ENCODE measurements at places on chromosomes 12 and 14.
A peak's percentile ranks its signal among the peaks of the same experiment; 100 is the strongest.

- no peak for DNase-seq
Measured at GRCh38 chr12:70756118-70756517, 118.9 kb upstream of the PTPRB start.

DNA sequence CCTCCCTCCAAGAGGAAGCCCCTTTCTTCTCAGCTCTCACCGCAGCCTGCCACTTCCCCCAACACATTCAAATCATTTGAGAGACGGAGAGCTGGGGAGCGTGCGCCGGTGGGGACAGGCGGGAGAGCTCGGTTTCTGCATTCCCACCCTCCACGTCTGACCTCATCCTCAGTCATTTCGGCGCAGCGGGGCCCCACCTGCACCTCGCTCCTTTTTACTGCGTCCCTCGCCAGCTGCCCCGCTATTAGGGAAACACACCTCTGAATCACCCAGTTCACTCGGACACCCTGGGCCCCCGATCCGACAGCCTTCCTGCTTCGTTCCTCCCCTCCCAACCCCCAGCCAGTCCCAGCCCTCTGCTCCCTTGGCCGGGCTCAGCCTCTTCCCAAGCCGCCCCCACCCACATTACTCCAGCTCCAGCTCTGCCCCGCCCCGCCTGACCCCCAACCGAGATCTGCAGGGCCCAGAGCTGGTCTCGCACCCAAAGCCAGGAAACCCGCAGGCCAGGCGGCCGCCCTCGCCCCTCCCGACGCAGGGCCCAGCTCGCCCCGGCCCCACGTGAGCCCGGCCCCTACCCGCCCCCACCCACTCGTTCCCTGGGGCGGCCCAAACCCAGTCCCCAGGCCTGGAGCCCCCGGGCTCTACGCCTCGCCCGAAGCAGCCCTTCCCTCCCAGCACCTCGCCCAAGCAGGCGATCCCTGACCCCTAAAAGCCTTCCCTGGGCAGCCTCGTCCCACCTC is 783 bp downstream of the CORO1C start:
- DNase-seq, result peak; percentile 48

- DNase-seq, result no peak
Measured at GRCh38 chr12:41983394-41983793, 161.3 kb downstream of the GXYLT1 start.

GRCh38 chr12:53493610-53494391 is 5.5 kb downstream of the MAP3K12 start:
- DNase-seq, result no peak

- no peak for DNase-seq
Measured at GRCh38 chr14:104322531-104323366, 184.4 kb downstream of the KIF26A start.

GRCh38 chr12:119366007-119366406 is 31.5 kb downstream of the CCDC60 start:
- no peak for DNase-seq

DNA sequence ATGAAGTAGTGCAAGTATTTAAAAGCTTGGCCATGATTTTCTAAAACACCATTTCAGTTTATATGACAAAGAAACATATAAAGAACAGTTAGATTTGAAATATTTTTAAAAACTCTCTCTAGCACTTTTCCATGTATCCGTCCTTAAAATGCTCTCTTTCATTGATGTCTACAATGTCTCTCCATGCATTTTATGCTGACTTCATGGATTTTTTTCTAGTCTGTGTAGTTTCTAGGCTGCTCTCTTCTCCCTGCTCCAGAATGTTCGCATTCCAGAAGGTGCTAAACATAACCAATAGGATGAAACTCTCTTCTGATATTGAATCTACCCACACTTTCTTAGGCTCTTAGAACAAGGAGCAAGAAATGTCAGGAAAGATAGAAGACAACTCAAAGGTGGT is 124.8 kb downstream of the PLCZ1 start:
- DNase-seq, result no peak

- no peak for DNase-seq
Measured at GRCh38 chr12:38892087-38892786, 13.2 kb downstream of the CPNE8 start.

GRCh38 chr12:79614730-79615129 is 76.0 kb downstream of the PAWR start:
- DNase-seq, result no peak

DNA sequence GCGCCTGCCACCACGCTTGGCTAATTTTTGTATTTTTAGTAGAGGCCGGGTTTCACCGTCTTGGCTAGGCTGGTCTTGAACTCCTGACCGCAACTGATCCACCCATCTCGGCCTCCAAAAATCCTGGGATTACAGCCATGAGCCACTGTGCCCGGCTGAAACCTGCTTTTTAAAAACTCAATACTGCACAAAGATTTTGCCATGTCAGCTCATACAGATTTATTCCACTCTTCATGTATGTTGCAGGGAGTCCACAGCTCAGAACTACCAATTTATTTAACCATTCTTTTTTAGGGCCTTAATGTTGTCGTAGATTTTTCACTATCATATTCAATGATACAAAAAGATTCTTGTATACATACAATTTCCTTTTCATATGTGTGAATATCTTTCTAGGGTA is 20.0 kb downstream of the ZCCHC8 start:
- DNase-seq, result no peak

- DNase-seq, result no peak
Measured at GRCh38 chr14:91302391-91302790, 57.9 kb upstream of the GPR68 start.

GRCh38 chr12:1309613-1310012 is 284.8 kb downstream of the FBXL14 start:
- no peak for DNase-seq

- DNase-seq, result no peak
Measured at GRCh38 chr12:29769162-29769858, 14.4 kb downstream of the TMTC1 start.

- no peak for DNase-seq
Measured at GRCh38 chr14:22685467-22685866, 41.3 kb upstream of the OR6J1 start.

DNA sequence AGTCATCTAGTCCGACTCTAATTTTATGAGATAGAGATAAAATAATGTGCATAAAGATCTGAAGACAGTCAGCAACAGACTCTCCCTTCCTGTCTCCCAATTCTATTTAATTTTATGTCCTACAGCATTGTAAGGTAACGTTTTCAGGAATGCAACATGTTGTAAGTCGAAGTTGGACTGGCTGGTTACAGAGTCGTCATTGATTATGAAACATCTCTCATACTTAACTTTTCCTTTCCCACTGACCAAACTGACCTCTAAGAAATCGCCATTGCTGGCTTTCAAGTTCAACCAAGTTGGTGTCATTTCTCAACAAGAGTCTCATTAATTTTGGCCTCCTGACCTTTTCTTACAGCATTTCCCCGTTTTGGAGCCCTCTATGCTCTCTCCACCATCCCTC is 4.9 kb upstream of the RIC8B start:
- DNase-seq, result no peak

DNA sequence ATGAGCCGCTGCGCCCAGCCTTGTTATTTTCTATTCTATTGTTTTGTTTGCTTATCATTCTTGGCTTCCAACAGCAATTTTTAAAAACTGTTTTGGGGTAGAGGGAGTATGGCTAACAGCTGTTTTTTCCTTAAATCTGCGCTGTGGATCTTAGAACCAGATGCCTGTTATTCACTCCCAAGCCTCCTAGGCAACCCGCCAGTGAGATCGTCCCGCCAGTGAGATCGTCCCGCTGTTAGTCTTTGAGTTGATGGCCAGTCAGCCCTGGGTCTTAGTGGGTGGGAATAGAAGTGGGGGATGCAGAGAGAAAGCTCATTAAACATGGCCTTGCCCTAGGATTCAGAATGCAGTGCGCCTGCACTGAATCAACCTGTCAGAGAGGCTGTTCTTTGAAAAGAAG is 67.3 kb upstream of the BICD1 start:
- no peak for DNase-seq

DNA sequence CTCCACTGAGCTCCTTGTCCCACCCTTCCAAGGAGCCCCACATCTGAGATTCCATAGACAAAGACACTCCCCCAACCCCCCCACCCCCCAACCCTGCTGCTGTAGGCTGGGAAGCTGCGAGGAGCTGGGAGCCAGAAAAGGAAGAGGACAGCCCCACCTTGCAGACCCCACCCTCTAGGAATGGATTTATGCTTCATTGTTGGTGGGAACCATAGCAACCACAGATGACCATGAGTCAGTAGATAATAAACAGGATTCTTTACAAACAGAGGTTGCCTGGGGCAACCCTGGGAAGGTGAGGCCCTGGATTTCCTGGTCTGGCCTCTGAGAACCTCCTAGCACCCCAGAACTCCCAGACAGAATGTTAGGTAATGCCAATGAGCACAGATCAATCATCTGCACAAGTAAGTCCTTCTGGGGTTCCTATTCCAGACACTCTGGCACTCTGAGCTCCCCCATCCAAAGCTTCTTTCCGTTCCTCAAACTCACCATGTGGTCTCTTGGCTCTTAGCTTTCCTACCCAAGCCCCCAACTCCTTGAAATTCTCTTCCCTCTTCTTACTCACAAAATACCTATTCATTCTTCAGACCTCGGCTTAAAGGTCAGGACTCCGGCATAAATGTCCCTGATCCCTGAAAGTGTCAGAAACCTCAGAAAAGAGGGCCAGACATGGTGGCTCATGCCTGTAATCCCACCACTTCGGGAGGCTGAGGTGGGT is 15.2 kb upstream of the PLEKHG6 start:
- no peak for DNase-seq

DNA sequence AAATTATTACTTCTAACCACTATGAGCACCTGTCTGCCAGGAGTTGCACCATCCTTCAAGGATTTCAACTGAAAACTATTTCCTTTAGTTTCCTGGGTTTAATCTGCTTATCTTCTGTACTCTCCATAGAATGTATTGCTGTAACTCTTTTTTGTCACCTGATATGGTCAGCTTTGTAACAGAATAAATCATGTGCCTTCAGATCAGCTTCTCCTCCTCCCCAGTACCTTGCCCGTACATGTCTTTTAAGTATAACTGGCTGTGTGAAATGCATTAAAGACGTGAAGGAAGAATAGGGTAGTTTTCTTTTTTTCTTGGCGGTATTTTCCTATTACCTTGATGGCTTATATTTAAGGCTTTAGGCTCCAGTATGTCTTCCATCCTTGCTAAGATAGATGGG is 200.3 kb upstream of the NAV3 start:
- no peak for DNase-seq

DNA sequence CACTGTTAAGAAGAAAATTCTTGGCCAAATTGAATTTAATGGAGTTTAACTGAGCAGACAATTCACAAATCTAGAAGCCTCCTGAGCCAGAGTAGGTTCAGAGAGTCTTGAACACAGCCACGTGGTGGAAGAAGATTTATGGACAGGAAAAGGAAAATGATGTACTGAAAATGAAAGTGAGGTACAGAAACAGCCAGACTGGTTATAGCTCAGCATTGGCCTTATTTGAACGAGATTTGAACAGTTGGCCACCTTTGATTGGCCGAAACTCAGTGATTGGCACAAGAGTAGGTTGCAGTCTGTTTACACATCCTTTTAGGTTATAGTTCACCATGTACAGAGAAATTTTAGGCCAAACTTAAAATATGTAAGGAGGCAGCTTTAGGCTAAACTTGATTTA is 9.9 kb downstream of the OAS2 start:
- no peak for DNase-seq

GRCh38 chr12:107549651-107550480 is 135.7 kb upstream of the PWP1 start:
- DNase-seq, result no peak

GRCh38 chr12:94282675-94283074 is 134.3 kb downstream of the PLXNC1 start:
- DNase-seq, result no peak

GRCh38 chr14:75539561-75540478 is 17.6 kb downstream of the BATF start:
- DNase-seq, result no peak

GRCh38 chr14:71693381-71693780 is 238.8 kb upstream of the RGS6 start:
- no peak for DNase-seq

DNA sequence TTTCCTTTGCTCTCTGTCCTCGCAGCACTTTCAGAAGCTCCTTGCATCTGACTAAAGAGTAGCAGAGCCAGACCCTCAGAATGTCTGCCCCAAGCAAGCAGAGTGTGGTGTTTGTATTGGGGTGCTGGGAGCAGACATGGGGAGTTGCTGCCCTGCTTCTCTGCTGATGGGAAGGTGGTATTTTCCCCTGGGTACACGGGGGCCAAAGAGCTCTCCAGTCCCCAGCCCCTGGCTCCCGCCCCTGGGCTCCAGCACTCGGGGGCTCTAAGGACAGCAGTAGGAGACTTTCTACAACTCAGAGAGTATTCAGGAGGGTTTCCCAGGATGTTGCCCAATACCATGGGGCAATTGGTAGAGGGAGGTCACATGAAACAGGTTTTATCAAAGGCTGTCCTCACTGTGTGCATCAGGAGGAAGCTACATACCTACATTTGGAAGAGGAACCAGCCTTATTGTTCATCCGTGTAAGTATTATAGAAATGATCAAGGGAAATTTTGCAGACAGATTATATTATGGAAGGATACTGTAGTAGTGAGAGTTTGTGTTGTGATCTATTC is 50.3 kb downstream of the DAD1 start:
- no peak for DNase-seq

GRCh38 chr12:2596441-2596840 is 198.3 kb upstream of the FKBP4 start:
- DNase-seq, result no peak

- DNase-seq, result no peak
Measured at GRCh38 chr12:101076921-101077320, 133.1 kb downstream of the SLC5A8 start.

- DNase-seq, result no peak
Measured at GRCh38 chr12:52728374-52728773, 25.1 kb upstream of the KRT77 start.

GRCh38 chr12:30630076-30630978 is 65.3 kb downstream of the IPO8 start:
- no peak for DNase-seq

DNA sequence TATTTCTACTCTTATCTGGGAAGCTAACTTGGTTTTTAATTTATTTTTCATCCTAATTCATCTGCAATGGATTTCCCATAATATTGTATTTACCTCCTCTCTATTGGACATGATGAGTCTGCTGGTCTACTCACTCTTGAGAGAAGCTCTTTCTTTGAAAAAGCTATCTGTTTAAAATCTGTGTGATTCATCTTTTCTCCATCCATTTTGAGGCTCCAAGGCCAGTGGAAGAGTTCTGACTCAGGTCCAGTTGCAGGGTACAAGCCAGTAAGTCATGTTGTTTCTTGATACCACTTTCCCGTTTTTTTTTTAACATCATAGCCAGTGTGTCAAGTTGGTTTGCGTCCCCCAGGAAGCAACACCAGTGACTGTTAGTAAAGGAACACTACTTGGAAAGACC is 160.3 kb upstream of the BMP4 start:
- DNase-seq, result no peak
